Type B pancreatic cell (in vitro differentiated cells): ENCODE measurements at places on chromosomes 5 and 9.

- DNase-seq = no peak
These were observed 39.2 kb downstream of the IRF1 start for GRCh38 chr5:132451387-132451786.

DNA sequence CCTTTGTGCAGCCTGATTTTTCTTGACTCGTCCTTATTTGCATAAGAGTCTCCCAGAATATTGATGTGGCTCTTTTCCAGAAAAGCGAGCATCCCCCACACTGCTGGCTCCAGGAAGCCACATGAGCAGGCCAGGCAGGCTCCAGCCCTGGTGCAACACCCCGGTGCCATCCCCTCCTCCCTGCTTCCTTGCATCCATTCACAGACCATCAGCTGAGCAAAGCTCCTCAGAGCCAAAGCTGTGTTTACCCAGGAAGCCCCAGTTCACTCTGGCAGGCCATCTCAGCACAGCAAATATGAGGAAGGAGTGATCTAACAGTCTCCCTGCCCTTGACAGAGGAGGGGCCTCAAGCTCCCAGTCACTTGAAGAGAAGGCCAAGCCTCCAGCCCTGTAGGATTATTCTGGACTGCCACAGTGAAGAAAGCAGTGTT, 34.4 kb downstream of the INSYN2B start:
- DNase-seq = no peak

- no peak for DNase-seq
These were observed 632 bp downstream of the UBAP1 start for GRCh38 chr9:34179213-34180136.

- DNase-seq = no peak
These were observed 61.8 kb upstream of the SNX2 start for GRCh38 chr5:122713041-122713440.

- DNase-seq = peak; percentile 64
These were observed 240.8 kb downstream of the FSTL4 start for GRCh38 chr5:133371371-133372155.

GRCh38 chr5:13574574-13574973, 369.9 kb downstream of the DNAH5 start:
- no peak for DNase-seq

DNA sequence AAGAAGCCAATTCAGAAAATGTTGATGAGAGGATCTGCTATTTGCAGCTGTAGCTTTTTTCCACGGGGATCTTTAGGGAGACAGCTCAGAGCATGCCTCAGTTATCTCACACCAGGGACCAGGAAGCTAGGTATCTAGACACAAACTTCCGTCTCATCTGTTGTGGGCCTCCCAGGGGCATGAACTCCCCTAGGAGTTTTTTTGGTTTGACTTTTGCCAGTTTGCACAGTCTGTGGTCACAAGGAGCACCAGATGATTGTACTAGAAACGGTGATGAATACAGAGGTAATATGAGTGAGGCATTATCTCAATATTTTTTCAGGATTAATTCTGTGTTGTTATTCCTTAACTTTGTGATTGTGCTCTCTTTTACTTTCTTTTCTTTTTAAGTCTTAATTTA, 533.2 kb upstream of the SEMA6A start:
- DNase-seq = no peak

- no peak for DNase-seq
These were observed 36.6 kb upstream of the MYORG start for GRCh38 chr9:34413231-34413852.

GRCh38 chr5:176401281-176402205, 13.0 kb downstream of the HIGD2A start:
- DNase-seq = no peak

DNA sequence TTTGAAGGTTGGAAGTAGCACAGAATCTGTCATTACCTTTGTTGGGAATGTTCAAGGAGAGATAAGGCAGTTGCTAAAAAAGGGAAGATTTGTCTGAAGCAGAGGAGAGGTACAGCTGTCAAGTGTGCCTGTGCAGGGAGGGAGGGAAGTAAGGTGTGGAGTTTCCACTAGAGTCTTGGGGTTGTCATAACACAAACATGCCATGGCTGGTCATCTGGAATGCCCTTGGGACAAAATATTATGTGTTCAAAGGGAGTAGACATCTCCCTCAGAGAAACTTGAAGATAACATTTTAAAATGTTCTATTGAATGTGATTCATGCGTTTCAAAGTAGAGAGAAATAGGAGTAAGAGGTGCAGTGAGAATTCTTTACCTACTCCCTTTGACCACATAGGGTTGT, 95.0 kb downstream of the MUSK start:
- no peak for DNase-seq

DNA sequence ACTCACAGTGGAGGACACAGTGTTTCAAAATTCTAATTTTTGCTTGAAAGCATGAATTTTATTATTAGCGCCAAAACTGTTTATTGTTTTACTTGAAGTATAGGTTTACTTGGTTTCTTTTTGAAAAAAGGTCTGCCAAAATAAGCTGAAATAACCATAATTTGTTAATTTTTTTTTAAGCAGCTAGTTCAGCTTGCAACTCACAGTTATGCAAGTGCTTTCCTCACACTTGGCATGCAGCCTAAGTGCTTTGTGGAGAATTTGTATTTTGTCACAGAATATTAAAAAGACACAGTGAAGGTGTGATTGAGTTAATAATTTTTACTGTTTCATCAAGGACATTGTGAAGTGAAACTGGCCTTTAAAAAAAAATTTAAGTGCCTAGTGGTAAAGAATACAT, 21.6 kb downstream of the PBX3 start:
- DNase-seq = no peak

- no peak for DNase-seq
These were observed 44.6 kb upstream of the ALDH1A1 start for GRCh38 chr9:72997387-72997995.
